ENCODE measurements at places on chromosomes 5 and 9.

- no peak for DNase-seq
These were observed 38.0 kb downstream of the ABITRAM start for GRCh38 chr9:108972186-108972585.

DNA sequence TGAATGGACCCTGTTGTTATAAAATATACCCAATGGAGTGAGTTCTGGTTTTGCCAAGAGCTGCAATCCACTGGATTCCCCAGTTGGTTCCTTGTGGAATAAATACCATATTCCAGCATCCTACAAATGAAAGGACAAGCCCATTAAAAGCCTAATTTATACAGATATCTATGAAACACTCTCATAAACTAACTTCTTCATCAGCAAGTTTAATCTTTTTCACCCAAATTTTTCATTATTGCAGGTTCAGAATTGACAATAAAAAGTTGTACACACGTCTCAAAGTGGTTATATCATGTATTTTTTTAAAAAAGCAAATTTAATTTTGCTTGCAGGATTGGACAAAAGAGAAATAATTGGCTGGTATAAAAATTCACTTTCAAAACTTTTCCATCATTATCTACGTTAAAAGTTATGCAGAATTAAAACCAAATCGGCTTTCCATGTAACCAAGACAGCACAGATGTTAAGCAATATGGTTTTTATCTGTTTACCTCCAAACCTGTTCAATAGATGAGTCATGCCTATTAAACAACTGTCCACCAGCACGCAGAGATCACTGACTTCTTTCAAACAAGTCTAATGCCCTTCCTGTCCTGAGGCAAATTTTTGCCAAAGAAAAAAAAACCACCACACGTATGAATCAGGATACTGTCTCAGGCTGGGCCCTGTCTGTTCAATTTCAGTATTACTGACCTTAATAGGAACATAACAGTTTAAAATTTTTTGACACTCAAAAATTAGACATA lies 42.5 kb downstream of the CEMIP2 start:
- no peak for DNase-seq

DNA sequence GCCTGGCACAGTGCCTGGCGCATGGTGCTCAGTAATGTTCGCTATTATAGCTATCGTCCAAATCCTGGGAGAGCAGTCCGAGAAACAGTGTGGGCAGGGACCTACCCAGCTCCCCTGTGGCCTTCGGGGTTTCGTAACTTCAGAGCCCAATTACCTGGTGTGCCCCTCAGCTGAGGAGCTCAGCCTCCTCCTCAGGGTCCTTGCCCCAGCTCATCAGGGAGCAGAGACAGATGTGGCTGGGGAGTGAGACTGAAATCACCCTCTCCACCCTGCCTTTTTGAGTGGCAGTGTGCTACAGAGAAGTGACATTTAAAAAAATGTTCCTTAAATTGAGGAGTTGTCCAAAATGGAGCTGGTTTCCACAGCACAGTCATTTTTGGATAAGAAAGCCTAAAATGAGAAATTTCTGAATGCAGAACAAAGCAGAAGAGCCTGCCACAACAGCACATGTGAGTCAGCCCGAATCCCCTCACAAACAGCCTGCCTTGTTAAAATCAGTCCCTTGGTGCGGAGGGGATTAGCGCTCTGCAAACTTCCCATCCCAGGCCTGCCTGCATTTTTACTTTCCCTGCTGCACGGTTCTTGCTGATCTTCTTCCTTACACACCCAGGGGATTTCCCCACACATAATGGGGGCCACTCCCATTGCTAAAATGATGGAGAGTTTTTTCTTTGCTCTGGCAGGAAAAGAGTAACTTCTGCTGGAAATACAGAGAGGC lies 78.1 kb upstream of the PITX1 start:
- no peak for DNase-seq

DNA sequence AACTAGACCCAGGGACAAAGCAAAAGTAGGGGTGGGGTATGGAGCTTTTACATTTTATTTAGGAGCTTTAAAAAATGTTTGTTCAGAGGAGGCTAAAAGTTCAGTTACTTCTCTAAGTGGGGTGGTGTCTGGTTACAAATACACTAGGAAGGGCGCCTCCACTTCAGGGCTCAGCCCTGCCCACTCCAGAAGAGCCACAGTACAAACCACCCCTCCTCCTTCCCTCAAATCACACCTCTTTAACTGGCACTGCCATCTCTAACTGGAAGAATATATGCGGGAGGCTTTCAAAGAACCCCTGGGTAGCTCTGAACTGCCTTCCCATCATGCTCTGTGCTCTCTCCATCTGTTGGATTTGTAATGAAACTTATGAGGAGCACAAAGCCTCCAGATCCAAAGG lies 98.8 kb upstream of the NFIB start:
- no peak for DNase-seq

- peak; percentile 59 for DNase-seq
These were observed 73.6 kb upstream of the RETREG1 start for GRCh38 chr5:16690243-16690852.

DNA sequence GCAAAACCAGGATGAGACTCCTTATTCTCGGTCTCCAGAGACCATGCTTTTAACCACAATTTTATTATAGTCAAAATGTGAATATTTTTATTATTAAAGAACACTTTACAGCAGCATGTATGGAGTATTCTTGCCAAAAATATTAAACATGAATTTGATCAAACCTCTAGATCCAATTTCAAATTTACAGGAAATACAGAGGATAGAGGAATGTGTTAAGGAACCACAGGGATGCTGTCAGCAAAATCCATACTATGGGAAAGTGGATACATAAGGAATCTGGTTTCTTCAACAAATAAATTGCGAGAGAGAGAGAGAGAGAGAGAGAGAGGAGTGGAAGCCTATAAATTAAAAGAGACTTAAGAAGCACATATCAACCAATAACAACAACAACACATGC lies 348.2 kb upstream of the NUDT12 start:
- DNase-seq, result no peak

- DNase-seq, result no peak
These were observed 159.2 kb downstream of the SNX18 start for GRCh38 chr5:54676481-54677340.

- DNase-seq, result no peak
These were observed 63.9 kb downstream of the MAMDC2 start for GRCh38 chr9:70107558-70107957.

DNA sequence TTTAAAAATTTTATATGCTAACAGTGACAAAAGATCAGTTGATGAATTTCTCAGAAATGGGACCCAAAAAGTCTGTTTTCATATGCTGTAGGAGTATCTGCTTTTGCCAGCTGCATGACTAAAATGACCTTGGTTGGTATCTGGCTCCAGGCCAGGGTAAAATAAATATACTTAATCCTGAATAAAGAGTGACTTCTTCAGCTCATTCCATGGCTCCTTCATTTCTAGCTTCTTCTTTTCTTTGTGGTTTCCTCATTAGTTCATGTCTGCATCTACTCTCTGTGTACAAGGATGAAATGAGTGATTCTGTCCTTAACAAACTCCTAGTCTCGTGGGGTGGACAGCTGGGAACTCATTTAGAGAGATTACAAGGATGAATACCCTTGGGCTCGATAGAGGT lies 36.0 kb downstream of the RCL1 start:
- no peak for DNase-seq

- DNase-seq, result no peak
These were observed 860 bp upstream of the MARCHF6 start for GRCh38 chr5:10352430-10353240.

GRCh38 chr5:14306329-14306815 lies 163.2 kb downstream of the TRIO start:
- no peak for DNase-seq

DNA sequence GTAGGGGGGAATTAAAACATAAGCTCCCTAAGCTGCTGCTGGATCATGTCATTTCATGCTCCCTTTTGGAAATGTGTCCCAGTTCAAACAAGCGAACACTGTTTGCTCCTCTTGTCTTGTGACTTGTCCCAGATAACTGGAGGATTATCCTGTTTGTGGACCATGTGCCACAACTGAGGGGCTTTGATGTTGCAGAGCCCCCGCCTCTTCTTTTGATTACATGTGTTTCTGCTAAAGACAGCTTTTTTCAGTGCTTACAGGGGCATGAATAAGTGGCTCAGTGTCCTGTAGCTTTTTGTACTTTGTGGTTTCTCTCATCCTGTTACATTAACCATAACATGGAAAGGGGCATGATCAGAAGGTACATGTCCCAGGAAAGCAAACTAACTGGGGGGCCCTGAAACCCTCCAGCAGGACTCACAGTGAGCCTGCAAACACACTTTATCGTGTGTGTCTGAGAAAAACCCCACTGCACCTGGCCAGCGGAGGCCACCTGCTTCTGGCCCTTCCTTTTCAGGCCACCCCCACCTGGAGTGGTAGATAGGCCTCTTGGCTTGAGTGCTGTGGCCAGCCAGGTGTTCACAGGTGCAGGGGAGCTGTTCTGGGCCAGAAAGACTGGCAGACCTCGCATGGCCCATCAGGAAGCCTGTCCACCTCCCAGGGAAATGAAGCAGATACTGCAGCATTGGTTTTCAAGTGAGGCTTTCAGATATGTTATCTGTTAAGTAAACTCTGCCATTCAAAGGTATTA lies 285.6 kb downstream of the FANCC start:
- no peak for DNase-seq
